Uterus (tissue), 4 donors: ENCODE measurements at places on chromosomes 1 and 21. TPM values are rescaled to one million over a fixed set of nuclear protein-coding genes. Genes with fewer than 3 reads are reported as not detected.

GRCh38 chr1:235075048-235075776 lies 53.4 kb downstream of the TOMM20 start:
- H3K4me3 ChIP-seq: peak overlapping the region; percentile 3
- H3K27ac ChIP-seq: peak overlapping the region; percentile 84
- H3K36me3 ChIP-seq: no peaks in the 10 kb centered on the region
- H3K4me1 ChIP-seq: peaks cover 10% of the 10 kb centered on the region
- no peaks in the 10 kb centered on the region for H3K27me3 ChIP-seq

DNA sequence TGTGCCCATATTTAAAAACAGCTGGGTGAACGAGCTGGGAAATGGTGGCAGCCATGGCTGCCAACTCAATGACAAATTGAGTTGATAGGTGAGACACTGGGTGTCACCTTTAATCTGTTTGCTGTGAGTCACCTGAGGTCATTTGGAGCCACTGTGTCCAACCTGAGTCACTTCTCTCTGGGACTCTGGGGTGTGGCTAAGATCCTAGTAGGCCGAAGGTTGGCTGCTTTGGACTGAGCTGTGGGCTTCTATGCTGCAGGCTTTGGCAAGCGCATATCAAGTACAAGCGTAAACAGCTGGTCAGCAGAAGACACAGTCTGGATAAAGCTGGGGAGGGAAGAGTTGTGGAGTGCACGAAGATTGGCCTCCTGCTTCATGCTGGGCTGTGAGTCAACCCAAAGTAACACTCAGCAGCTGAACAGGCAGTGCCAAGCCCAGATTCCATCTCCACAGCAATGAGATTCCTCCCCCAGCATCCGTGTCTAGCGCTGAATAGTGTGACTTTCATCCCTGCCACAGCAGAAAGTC lies 24.0 kb downstream of the TEX35 start:
- H3K4me3 ChIP-seq: no peak overlapping the region
- H3K4me1 ChIP-seq: peaks cover 4% of the 10 kb centered on the region
- H3K27ac ChIP-seq: no peak overlapping the region
- DNase-seq: peak; percentile 57
- no peaks in the 10 kb centered on the region for H3K27me3 ChIP-seq

GRCh38 chr1:24506691-24507381 lies 4.2 kb downstream of the RCAN3 start:
- H3K27me3 ChIP-seq: no peaks in the 10 kb centered on the region
- no peaks in the 10 kb centered on the region for H3K4me1 ChIP-seq
- no peaks in the 10 kb centered on the region for H3K36me3 ChIP-seq
- DNase-seq: no peak
- H3K27ac ChIP-seq: no peak overlapping the region

The MYOC gene
- 5.6 TPM for total RNA-seq
